ENCODE measurements at places on chromosomes 16 and 17.

- DNase-seq: no peak
Measured at GRCh38 chr16:86457501-86458148, 52.7 kb upstream of the FOXF1 start.

GRCh38 chr17:11490171-11490755 lies 108.0 kb upstream of the DNAH9 start:
- no peak for DNase-seq

GRCh38 chr17:35368081-35368830 lies 5.2 kb downstream of the SLFN11 start:
- peak; percentile 38 for DNase-seq

GRCh38 chr16:24900230-24900629 lies 54.5 kb downstream of the SLC5A11 start:
- DNase-seq: no peak

GRCh38 chr16:25235991-25236390 lies 19.2 kb downstream of the AQP8 start:
- DNase-seq: no peak
